Esophagus muscularis mucosa (tissue), 4 donors: ENCODE measurements at places on chromosomes 7 and 10.
A peak's percentile ranks its signal among the peaks of the same experiment; 100 is the strongest.

- no peak for DNase-seq
Measured at GRCh38 chr10:44471410-44471809, 86.5 kb upstream of the CXCL12 start.

GRCh38 chr10:10132009-10132408, 885.7 kb upstream of the CELF2 start:
- no peak for DNase-seq

DNA sequence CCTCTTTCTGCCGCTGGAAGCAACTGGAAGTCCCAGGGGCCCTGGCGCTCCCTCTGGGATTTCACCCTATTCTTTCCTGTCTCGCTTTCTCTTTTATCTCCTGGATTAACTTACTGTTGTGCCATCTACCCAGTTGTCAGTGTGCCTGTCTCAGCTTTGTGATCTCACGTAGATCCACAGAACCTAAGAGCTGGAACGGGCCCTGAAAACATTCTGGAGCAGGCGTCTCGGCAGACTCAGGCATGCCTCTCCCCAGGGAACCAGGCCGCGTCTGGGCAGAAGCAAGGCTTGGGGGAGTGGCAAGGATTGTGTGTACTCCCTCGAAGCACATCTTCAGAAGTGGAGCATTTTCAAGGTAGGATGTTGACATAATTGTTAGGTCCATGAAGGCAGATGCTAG, 87.2 kb downstream of the KCNMA1 start:
- DNase-seq = no peak

GRCh38 chr7:45968856-45969541, 47.9 kb upstream of the IGFBP3 start:
- DNase-seq = peak; percentile 77

GRCh38 chr7:66205741-66206090, 582 bp downstream of the TPST1 start:
- no peak for DNase-seq

GRCh38 chr10:33190406-33190805, 144.1 kb downstream of the NRP1 start:
- DNase-seq = no peak

GRCh38 chr7:67311901-67312300, 315.3 kb downstream of the TYW1 start:
- DNase-seq = no peak

- no peak for DNase-seq
Measured at GRCh38 chr10:112614586-112614985, 167.6 kb downstream of the VTI1A start.

GRCh38 chr7:23072048-23072447, 33.5 kb upstream of the KLHL7 start:
- no peak for DNase-seq

DNA sequence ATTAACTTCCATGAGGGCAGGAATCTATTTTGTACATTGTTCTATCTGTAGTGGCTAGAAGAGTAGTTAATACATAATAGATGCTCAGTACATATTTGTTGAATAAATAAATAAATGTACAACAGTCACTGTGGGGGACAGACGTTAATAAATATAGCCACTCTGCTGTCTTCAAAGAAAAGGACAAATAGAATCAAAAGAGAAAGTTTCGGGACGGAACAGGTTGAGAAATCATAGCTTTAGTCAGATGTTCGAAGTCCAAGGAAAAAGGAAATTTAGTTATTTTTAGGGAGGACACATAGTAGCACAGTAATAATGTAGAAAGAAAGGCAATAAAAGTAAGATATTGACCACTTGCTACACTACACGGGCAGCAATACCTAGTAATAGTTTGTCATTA, 861.4 kb downstream of the PCDH15 start:
- no peak for DNase-seq
